H1 (cell line): ENCODE measurements at places on chromosomes 5 and 9. TPM values are rescaled to one million over a fixed set of nuclear protein-coding genes. Genes with fewer than 3 reads are reported as not detected.

The PRR16 gene
- total RNA-seq = 0.73 and 1.0 TPM in 2 replicates

The C5orf58 gene
- 1.4 and 1.6 TPM in 2 replicates for total RNA-seq

DNA sequence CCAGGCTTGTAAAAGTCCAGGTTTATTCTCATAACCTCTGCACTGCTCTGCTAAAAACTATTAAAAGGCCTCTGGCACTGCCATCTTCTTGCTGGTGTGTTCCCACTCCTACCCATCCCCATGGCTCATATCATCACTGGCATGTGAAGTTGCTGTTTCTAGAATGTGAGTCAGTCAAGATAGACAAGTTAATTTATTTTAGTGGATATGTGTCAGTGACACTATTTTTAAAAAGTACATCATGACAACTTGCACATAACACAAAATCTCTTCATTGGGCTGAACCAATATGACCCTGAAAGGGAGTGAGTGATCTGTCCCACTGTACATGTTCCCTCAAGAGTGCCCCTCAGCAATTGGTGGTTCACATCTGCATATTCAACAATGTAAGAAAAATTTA lies 299.7 kb downstream of the NFIB start:
- H3K27me3 ChIP-seq = no peaks in the 10 kb centered on the region
- no peak overlapping the region for H3K4me3 ChIP-seq
- H3K27ac ChIP-seq = no peak overlapping the region
- no peak for DNase-seq
- H3K4me1 ChIP-seq = no peaks in the 10 kb centered on the region

DNA sequence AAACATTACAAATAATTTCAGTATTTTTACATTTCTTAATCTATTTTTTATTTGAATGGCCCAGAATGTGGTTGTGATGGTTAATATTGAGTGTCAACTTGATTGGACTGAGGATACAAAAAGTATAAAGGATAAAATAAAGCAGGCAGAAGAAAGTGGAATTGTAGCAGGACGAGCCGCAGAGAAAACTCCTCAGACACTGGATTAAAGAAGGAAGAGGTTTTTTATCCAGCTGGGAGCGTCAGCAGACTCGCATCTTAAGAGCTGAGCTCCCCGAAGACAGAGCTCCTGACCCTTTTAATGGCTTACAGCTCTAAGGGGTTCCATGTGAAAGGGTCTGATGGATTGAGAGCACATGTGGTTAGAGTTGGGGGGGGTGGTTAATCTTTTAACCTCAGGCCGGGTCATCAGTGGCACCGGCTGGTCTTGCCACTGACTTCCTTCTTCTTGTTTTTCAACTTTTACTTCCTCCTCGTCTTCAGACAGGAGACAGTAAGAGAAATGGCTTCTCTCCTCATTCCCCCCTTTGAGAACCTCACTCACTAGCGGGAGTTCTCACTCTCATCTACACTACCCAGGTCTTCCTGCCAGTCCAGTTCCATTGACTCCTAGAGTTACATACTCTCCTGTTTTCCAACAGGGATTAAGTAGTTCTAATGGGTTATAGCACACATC lies 80.0 kb downstream of the TMEM161B start:
- H3K36me3 ChIP-seq = no peaks in the 10 kb centered on the region; the same call in 1 of the 2 replicates
- no peak for DNase-seq
- no peaks in the 10 kb centered on the region for H3K4me1 ChIP-seq
- H3K27me3 ChIP-seq = no peaks in the 10 kb centered on the region

GRCh38 chr9:126483468-126484073 lies 130.2 kb upstream of the LMX1B start:
- H3K4me3 ChIP-seq = no peak overlapping the region
- H3K36me3 ChIP-seq = no peaks in the 10 kb centered on the region
- no peak overlapping the region for H3K27ac ChIP-seq
- DNase-seq = no peak
- peaks cover 4% of the 10 kb centered on the region; the same call in 1 of the 2 replicates for H3K4me1 ChIP-seq

GRCh38 chr5:56862909-56863308 lies 46.5 kb upstream of the SETD9 start:
- no peaks in the 10 kb centered on the region for H3K4me1 ChIP-seq
- H3K36me3 ChIP-seq = no peaks in the 10 kb centered on the region; the same call in 1 of the 2 replicates

GRCh38 chr9:89563571-89564345 lies 41.1 kb upstream of the GADD45G start:
- no peaks in the 10 kb centered on the region for H3K27me3 ChIP-seq
- DNase-seq = no peak
